Activated CD4-positive, CD25-positive, alpha-beta regulatory T cell (primary cell): ENCODE measurements at places on chromosomes 16 and 17.

DNA sequence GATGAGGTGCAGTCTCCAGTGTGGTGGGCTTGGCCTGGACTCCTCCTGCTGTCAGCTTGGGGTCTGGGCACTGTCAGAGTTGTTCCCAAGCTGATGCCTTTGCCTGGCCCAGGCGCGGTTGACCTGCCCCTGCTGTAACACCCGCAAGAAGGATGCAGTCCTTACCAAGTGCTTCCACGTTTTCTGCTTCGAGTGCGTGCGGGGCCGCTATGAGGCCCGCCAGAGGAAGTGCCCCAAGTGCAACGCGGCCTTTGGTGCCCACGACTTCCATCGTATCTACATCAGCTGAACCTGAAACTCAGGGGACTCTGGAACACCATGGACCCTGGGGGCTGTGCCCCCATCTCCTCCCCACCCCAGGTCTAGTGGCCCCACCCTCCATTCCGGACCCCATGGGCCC lies 11.7 kb downstream of the RNF40 start:
- DNase-seq: no peak

GRCh38 chr17:39123627-39124026 lies 27.8 kb downstream of the PLXDC1 start:
- no peak for DNase-seq

- DNase-seq: no peak
Measured at GRCh38 chr17:21007646-21008045, 35.2 kb downstream of the USP22 start.

GRCh38 chr16:68636818-68637217 lies 8.3 kb upstream of the CDH3 start:
- no peak for DNase-seq

- DNase-seq: no peak
Measured at GRCh38 chr16:2008009-2008526, 1.6 kb downstream of the ZNF598 start.

- no peak for DNase-seq
Measured at GRCh38 chr17:39225959-39226683, 376 bp upstream of the STAC2 start.

- no peak for DNase-seq
Measured at GRCh38 chr17:61201211-61201610, 198.4 kb upstream of the TBX2 start.

DNA sequence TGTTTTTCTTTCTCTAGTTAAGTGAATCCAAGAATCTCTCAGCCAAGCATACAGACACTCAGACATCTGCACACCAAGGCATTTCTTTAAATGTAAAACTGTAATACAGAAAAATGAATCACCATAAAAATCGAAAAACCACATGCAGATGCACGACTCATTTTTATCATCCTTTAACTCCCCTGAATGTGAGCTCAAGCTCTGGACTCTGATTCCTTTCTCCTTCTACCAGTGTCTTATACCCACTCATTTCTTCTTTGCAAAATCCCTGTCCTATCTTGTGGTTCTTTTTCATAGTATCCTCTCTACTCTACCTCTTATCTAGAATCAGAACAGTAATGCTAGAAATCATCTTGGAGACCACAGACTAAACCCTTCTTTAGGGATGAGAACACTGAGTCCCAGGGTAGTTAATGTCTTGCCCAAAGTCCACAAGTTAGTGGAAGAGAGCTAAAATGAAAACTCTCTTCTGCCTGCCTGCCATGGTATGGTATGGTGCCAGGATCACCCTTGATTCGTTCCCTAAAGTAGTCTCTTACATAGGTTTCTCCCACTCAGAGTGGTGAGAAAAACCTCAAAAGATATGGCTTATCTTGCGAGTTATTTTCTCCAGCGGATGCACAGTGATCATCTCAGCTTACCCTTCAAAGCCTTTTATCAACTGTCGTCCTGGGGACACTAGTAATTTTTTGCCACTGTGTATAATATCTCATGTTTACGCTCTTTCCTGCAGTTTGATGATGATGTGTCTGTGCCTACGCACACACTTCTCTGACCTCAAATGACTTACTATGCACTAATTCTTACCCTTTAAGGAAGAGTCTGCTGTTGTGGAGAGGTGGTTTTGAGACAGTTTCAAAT lies 30.2 kb downstream of the BRD7 start:
- DNase-seq: no peak

GRCh38 chr17:59300941-59301340 lies 30.5 kb upstream of the YPEL2 start:
- no peak for DNase-seq

DNA sequence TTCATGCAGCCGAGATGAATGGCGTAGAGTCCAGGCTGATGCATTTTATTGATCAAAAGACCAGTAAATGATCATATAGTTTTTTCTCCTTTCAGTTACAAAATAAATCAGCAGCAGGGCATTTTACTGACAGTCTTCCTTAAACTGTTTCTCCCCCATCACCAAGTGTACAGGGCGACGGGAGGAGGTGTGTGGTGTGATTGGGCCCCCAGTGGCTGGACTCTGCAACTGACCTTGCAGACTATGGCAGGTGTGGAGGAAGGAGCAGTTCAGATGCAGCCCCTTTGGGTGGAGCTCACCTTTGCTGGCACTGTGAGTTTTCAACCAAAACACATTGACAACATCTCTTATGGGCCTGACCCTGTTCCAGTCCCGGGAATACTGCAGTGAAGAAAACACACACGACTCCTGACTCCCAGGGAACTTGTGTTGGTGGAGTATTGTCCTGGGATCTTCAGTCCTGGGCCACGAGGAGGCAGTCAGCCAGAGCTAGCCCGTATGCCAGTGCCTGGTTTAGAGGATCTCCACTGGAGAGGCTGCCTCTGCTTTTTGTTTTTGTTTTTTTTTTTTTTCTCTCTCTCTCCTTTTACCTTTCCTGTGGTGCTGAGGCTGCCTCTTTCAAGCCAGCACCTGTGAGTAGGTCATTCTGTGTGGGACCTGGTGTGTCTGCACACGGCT lies 29.8 kb downstream of the KIAA0513 start:
- DNase-seq: no peak

DNA sequence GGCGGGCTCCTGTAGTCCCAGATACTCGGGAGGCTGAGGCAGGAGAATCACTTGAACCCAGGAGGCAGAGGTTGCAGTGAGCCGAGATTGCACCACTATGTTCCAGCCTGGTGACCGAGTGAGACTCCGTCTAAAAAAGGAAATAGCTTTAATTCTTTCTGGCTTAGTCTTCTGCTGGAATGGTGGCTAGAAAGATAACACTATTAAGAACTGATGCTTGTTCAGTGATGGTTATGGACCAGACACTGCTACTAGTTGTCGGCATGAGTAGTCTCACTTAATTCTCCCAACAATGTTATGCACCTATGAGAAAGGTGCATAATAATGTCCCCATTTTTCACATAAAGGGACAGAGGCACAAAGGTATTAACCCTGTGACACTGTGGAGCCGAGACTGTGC lies 188.7 kb downstream of the HS3ST3A1 start:
- DNase-seq: no peak

GRCh38 chr16:90009172-90009899 lies 9.9 kb downstream of the DBNDD1 start:
- no peak for DNase-seq

DNA sequence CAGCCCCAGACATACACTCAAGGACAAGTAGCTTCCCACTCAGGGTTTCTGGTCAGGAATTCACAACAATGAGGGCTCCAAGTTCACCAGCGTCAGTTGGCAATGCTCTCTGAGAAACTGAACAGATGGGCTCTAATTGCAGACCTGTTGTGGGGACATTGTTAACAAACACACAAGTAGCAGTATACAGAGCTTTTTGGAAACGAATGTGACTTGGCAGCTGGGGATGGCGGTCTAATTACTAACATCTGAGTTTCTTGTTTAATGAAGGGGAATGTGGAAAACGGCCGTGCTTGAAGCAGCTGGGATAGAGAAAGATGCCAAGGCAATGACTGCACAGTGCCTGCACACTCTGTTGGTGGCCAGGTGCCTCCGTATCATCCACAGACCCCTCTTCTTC lies 316.1 kb upstream of the IRX3 start:
- DNase-seq: no peak
